ENCODE measurements at places on chromosomes 7 and 10. TPM values are rescaled to one million over a fixed set of nuclear protein-coding genes. Genes with fewer than 3 reads are reported as not detected.

The GNB2 gene
- 225 TPM for total RNA-seq

The AKR1C4 gene
- total RNA-seq = not detected

The ABCC2 gene
- 1.5 TPM for total RNA-seq

GRCh38 chr7:90584378-90584777 is 11.7 kb upstream of the CDK14 start:
- no peak for DNase-seq

The CRTAC1 gene
- total RNA-seq = 11.9 TPM

The OPN1SW gene
- total RNA-seq = not detected

The CTAGE15 gene
- 2.9 TPM for total RNA-seq

The POLL gene
- 35.9 TPM for total RNA-seq

DNA sequence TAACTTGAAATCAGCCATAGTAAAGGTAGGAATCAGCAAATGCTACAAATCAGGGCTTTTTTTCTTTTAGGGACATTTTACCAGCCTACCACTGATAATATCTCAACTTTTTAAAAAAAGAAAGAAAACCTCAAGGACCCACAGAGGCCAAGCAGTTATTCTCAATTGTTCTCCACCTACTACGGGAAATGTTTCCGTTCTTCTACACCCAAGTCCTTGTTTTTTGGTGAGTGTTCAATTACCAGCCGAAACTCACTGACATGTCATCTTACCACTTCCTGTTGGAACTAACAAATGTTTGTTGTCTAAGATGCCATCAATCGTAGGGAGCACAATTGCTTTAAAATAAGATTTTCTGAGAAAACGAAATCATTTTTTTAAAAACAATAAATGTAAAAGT is 50.2 kb upstream of the CDK1 start:
- DNase-seq = no peak

DNA sequence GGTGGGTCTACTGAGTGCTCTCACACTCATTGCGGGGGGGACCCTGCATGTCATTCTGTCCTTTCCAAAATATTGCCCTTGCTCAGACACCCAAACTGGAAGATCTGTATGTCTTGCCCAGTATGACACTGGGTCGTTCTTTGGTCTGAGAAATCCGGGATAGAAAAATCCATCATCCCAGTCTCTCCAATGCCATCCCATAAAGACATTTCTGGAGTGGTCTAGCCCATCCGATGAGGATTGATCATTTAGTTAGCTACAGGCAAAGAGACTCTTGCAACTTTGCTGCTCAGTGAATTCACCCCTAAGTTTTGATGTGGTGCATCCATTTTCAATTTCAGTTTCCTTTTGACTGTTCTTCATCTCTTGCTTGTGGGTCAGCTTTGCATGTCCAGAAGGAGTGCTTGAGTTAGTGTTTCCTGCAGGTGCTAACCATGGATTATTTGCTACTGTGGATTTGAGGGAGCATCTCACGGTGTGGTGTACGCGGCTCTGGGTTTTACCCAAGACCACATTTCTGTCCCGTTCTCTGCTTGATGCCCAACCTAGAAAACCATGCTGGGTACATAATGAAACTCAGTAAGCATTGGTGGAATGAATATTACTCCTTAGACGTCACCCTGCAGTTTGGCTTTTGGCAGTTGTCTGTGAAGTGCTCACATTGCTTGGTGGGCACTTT is 247.0 kb upstream of the MKI67 start:
- DNase-seq = no peak

GRCh38 chr10:21993360-21994001 is 10.0 kb downstream of the DNAJC1 start:
- no peak for DNase-seq

GRCh38 chr10:113541549-113541927 is 11.3 kb upstream of the HABP2 start:
- DNase-seq = no peak

DNA sequence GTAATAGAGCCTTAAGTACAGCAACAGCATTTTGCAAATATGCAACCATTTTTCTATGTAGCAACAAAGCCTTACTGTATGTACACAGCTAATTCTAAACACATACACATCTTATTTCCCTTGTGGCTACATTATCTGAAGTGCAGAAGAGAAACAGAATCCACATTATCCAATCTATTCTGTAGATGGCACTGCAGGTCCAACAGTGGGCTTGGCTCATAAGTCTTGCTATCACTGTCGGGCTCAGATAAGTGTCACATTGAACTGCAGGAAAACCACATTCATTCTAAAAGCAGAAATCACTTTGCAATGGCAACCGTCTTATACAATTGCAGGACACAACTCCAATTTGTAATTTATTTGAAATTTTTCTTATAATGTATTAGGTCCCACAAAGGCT is 109.8 kb upstream of the NOBOX start:
- DNase-seq = no peak

The ACTL6B gene
- not detected for total RNA-seq

DNA sequence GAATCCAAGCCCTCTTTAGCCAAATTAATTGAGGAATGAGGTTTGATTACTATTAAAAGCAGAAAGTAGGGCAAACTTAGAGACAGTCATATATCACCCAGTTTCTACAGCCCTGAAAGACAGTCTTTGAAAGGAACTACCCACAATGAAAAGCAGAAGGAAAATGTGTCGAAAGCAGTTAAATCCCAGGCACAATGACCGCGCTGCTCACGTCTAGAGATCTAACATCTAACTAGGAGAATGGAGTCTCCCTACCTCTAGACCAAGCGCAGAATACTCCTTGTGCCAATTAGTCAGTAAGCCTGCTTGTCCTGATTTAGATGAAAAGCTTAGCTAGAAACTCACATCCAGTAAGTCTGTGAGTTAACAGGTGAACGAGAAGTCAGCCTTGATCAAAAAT is 350.0 kb downstream of the FGFR2 start:
- no peak for DNase-seq

The SPDYE1 gene
- total RNA-seq = not detected

- no peak for DNase-seq
Observed at GRCh38 chr7:70406186-70406949, 725.6 kb upstream of the GALNT17 start.

The FAM180A gene
- total RNA-seq = 1.1 TPM

The PNLIPRP1 gene
- not detected for total RNA-seq

The GNAI1 gene
- 53.6 TPM for total RNA-seq

The ZMYND11 gene
- total RNA-seq = 106 TPM

DNA sequence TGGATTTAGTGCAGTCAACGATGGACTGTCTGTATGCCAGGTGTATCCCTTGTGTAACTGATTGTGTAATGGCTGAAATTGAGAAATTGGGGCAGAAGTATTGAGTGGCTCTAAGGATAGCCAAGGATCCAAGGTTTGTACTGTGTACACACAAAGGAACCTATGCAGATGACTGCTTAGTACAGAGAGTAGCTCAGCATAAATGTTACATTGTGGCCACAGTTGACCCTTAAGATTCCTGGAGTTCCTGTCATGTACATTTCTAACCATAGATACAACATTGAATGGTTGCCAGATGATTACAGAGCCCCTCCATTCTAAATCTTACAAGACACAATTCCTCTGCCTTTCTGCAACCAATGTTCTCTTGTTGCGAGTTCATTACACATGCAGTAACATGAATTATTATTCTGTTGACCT is 25.3 kb downstream of the CCDC126 start:
- no peak for DNase-seq

GRCh38 chr10:29253690-29254029 is 35.2 kb upstream of the LYZL1 start:
- no peak for DNase-seq

- DNase-seq = no peak
Observed at GRCh38 chr7:149719912-149720335, 53.5 kb downstream of the ZNF467 start.

- DNase-seq = no peak
Observed at GRCh38 chr10:71225291-71226058, 13.1 kb downstream of the UNC5B start.

GRCh38 chr10:106592396-106592795 is 572.1 kb downstream of the SORCS1 start:
- no peak for DNase-seq

DNA sequence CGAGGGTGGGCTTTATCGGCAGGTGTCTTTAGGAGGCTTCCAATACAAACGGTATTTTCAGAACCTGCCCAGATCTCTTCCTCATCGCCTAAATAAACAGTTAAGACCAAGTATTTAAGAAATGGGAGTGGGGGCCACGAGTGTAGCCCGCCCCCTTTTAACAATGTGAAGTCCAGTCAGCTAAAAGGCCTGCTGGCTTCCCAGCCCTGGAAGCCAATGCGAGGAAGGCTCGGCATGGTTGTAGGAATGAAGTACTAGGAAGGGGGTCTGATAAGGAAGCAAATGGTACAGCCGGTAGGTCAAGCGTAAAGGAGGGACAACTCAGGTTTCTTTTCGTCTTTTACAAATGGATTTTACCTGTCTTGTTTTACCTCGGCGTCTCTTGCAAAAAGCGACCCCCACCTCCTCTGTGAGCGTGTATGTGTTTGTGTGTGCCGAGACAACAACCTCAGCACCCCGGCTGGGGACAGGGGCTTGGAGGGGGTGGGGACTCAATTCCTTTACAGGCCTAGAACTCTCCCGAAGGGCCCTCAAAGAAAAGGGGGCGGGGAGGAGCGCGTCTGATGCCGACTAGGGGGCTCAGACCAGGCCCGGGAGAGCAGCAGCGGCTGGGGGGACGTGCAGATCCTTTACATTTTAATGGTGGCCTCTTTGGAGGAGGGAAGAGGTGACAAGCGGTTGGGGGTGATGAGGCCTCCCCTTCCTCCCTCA is 147.6 kb downstream of the GPR85 start:
- peak; percentile 55 for DNase-seq

DNA sequence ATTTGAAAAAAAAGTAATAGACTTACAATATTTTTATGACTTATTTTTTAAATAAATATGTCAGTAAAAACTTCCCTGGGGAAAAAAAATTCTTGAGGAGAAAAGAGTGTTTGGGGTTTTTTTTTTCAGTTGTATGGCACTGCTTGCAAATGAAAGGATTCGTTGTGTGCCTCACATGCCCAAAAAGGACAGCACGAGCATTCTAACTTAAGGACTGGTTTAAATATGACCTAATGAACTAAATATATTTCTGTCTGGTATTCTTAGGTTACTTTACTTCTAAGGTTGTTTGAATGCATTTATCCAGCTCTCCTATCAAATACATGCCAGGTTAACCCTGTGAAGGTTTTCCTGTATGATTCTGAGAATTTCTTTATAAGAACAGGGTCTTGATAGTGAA is 988 bp upstream of the CD36 start:
- no peak for DNase-seq

DNA sequence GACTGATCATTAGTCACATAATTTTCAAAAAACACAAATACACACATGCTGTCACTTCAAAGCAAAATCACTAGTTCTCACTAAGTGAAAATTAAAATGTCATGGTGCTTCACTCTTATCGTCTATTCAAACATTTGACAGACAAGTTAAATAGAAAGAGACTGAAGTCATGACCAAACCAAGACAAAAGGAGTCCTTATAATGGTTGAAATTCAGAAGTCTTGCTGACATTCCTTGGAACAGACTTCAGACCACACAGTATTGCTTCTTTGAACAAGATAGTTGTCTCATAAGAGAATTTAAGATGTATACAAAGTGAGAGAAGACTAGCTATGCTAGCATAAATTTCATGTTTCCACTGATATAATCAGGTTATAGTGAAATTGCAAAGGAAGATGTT is 119.5 kb downstream of the SEMA3D start:
- no peak for DNase-seq

DNA sequence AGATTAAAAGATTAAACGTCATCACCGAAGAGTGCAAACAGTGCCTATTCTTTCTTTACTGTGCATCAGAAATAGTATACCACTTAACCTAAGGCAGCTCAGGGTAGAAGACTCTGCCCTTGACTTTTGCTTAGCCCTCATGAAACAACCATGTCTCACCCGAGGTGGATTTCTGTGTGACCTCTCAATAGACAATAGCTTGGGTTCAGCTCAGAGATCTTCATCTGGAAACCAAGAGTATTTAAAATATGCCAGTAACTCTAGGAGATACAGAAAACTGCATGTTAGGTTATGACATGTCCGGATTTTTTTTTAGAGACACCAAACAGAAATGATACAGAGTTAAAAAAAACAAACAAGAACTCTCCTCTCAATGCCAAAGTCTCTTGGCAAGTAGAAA is 75.8 kb downstream of the JAZF1 start:
- DNase-seq = no peak

DNA sequence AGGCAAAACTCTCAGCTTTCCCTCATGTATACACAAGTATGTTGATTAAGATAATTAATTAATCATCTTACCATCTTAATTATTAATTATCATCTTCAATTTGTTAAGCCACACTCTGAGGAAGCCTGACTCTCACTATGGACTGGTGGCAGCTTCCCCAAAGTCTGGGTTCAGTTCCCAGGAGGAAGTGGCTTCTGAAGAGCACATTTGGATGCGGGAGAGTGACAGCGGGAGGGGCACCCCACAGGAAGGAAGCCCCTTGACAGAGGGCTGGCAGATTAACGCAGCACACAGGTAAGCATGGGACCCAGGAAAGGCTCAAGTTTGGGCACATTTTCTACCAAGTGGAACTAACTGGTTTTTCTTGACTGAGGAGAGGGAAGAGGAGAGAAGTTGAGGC is 13.4 kb upstream of the SLIT1 start:
- DNase-seq = no peak

The ZNF853 gene
- 9.4 TPM for total RNA-seq
